Mucosa of gallbladder (tissue), 1 donor: ENCODE measurements at places on chromosomes 2 and 18. TPM values are rescaled to one million over a fixed set of nuclear protein-coding genes. Genes with fewer than 3 reads are reported as not detected.

FAM98A gene
- total RNA-seq = 38.1 TPM

- DNase-seq = no peak
These were observed 1.0 kb upstream of the B3GNT7 start for GRCh38 chr2:231394211-231395141.

GRCh38 chr2:29060441-29060840, 13.9 kb downstream of the PCARE start:
- no peak for DNase-seq

IL37 gene
- total RNA-seq = 0.29 TPM

DNA sequence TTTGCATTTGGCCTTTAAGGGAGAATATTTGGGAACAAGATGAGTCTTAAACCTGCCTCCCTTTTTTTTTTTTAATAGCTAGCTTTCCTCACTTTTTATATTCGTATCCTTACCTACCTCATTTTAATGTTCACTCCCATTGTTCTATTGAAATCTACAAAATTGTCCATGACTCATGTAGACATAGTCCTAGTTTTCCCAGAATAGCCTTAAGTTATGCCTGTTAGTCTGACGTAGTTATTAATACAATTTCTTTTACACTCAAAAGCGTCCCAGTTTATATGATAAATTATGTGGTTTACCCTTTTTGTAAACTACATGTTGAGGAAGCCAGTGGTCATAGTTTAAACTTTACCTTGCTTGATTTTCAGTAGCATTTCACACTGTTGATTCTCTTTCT, 73.4 kb downstream of the UBR3 start:
- DNase-seq = no peak

GRCh38 chr2:128390991-128391630, 72.4 kb upstream of the HS6ST1 start:
- no peak for DNase-seq

DNA sequence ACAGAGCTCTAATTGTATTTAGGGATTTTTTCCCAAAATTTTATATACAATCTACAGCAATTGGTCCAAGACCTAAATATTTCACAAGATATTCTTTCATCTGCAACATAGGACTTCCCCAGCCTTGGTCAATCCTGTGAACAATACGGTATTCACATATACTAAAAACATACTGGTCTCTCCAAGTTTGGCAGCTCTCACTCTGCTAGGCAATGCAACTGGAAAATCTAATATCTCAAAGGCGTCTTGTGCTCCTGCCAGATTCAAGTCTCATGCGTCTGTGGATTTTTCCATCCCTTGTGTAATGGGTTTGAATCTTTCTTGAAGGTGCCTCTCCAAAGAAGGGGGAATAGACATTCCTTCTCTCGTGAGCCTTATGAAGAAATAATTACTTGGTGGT, 27.4 kb upstream of the MBOAT2 start:
- DNase-seq = no peak

GRCh38 chr2:149536649-149537048, 50.9 kb downstream of the MMADHC start:
- no peak for DNase-seq

DNA sequence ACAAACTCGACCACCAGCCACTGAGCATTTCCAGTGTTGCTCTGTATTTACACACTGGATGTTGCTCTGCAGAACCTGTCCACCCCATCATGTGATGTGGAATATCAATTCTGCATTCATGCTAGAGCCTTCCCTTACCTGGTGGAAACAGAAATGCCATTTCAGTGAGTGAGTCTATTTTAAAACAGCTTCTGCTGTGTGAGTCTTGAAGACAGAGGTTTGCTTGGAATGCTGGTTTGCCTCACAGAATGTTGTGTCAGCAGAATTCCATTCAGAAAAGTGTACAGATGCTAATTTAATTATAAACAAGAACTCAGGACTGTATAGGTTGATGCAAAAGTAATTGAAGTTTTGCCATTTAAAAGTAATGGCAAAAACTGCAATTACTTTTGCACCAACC, 118.3 kb downstream of the MAP3K20 start:
- DNase-seq = no peak

VAMP5 gene
- 48.8 TPM for total RNA-seq

DNA sequence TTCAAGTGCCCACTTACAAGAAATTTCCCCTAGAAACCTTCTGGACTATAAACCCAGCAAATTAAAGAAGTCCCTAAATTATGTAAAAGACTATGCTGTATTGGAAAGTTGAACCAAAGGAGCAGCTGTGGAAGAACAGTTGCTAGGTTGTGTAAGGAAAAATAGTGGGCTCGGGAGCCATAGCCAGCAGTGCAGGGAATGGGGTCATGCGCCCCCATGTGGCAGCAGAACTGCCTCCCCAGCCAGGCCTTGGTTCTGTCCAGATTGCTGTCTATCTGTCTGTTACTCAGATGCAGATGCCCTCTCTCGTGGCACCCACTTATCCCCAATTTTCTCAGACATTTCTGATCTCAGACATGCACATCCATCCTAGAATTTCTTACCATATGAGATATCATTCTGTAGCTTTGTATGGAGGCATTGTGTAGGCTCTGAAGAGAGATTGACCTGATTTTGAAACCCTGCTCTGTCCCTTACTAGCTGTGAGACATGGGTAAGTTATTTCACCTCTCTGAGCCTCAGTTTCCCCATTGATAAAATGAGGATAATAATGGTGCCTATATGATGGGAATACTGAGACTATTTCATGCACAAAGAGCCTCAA, 258.3 kb downstream of the SS18 start:
- peak; percentile 43 for DNase-seq

GRCh38 chr2:233033672-233034071, 1.2 kb downstream of the NEU2 start:
- DNase-seq = no peak

GRCh38 chr2:192585418-192585817, 390.7 kb upstream of the TMEFF2 start:
- no peak for DNase-seq

TEKT4 gene
- total RNA-seq = 0.14 TPM

RIT2 gene
- total RNA-seq = not detected

MC4R gene
- not detected for total RNA-seq

STEAP3 gene
- 9.3 TPM for total RNA-seq

- no peak for DNase-seq
These were observed 27.0 kb downstream of the GAD1 start for GRCh38 chr2:170843656-170844055.

GRCh38 chr2:88181511-88181910, 11.4 kb downstream of the THNSL2 start:
- no peak for DNase-seq

GRCh38 chr2:224428787-224429440, 27.0 kb upstream of the FAM124B start:
- DNase-seq = no peak

- peak; percentile 66 for DNase-seq
These were observed 170.2 kb downstream of the PRKCE start for GRCh38 chr2:45821558-45822271.

DNA sequence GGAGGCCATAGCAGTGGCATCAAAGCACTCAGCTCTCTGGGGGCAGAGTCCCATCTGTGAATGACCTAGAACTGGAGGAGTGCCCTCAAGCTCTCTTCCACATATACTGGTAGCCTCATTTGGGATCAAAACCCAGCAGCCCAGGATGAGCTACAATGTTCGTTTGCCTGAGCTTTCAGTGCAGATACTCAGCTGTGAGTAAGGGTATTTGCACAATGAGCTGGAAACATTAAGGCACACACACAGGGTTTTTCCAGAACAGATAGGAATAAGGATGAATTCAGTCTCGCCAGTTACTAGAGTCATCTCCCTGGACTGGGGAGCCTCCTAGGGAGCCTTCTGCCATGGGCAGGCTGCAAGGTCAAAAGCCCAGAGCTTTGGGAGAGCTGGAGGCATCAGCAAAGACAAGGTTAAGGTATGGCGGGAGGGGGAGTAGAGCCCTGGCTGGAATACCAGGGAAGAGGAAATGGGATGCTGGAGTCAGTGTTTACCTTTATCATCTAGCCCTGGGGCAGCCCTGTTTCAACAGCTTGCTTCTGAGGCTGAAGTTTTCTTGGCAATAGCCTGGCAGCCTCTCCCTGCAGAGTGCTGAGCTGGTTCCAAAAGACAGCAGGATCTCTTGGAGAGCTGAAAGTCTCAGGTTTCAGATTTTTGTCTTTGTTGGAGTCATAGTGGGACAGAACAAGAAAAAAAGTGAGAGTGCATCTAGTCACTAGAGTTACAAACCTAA, 187.7 kb downstream of the LOXHD1 start:
- DNase-seq = no peak

- DNase-seq = no peak
These were observed 147.6 kb downstream of the RTP5 start for GRCh38 chr2:242017086-242017485.

DNA sequence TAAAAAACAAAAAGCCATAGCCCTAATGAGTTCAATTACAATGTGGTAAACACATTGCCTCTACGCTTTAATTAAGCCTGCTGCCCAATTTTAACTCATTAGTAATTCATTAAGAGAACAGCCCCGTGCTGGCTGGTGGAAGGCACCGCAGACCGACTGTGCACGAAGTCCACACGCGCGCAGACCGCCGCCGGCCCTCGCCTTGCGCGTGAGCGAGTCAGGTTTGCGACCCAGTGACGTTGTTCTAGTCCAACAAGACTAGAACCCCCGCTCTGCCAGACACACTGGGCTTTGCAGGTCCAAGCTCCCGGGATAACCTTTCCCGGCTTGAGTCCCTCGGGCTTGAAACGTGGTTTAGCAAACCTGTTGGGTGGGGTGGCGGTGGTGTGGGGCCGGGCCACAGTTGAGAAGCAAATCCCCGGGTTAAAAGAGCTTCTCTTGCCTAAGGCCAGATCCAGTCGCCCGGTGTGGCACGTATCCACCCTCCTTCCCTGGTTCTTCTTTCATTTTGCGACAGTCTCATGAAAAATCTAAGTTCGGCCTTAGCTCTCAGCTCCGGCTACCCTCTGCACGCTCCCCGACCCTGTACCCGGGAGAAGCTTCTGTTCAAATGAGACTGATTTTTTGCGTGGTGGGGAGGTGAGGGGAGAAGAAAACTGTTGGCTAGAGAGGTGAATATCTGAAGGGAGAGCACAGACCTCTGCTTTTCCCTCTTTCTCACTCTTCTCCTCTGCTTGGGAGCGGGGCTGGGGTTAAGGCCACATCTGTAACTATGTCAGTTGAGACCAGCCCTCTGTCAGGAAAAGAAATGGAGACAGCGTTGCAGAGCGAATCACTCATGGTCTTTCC, 11.1 kb upstream of the SKOR2 start:
- DNase-seq = no peak

CENPA gene
- total RNA-seq = 1.3 TPM
